ENCODE measurements at places on chromosomes 12 and 14.
A peak's percentile ranks its signal among the peaks of the same experiment; 100 is the strongest.

DNA sequence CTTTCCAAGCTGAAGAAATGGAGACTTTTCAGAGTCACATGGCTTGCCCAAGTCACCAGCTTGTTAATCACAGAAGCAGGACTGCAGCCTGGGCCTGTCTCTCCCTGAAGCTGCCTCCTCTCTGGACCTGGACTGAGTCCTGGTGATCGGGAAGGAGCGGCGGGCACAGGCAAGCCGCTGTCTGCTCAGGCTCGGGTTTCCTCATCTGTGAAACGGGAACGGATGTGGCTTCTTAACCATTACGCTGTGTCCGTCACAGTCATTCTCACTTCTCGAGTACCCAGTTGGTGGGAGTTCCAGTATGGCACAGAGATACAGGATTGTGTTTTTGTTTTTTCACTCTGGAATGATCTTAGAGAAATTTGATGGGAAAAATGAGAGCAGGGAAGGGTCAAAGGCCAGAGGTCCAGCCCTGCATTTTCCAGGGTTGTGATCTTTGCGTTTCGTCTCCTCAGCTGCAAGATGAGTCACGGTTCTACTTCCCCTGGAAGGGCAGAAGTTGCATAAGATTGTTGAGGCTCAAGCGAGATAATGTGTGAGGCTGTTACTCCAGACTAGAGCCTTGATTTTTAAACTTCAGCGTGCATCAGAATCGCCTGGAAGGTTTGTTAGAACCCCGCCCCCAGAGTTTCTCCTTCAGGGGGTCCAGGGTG, 7.6 kb upstream of the LRTM2 start:
- peak; percentile 65 for DNase-seq

- DNase-seq: peak; percentile 34
These were observed 66.7 kb downstream of the RESF1 start for GRCh38 chr12:32025906-32026305.

DNA sequence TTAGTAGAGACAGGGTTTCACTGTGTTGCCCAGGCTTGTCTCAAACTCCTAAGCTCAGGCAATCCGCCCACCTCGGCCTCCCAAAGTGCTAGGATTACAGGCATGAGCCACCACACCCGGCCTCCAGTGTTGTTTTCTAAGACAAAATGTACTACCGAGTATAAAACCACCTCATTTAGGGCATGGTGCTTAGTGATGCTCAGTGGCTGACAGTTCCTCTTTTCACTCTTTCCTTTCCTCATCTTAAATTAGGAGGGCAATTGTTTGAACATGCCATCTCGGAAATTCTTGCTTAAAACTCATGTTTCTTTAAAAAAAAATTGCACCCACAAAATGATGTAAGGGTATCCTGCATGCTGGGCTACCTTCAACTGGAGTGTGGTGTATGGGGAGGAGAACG, 89.0 kb downstream of the RFX4 start:
- DNase-seq: no peak

- no peak for DNase-seq
These were observed 329.8 kb downstream of the CACNA1C start for GRCh38 chr12:2382370-2383155.

DNA sequence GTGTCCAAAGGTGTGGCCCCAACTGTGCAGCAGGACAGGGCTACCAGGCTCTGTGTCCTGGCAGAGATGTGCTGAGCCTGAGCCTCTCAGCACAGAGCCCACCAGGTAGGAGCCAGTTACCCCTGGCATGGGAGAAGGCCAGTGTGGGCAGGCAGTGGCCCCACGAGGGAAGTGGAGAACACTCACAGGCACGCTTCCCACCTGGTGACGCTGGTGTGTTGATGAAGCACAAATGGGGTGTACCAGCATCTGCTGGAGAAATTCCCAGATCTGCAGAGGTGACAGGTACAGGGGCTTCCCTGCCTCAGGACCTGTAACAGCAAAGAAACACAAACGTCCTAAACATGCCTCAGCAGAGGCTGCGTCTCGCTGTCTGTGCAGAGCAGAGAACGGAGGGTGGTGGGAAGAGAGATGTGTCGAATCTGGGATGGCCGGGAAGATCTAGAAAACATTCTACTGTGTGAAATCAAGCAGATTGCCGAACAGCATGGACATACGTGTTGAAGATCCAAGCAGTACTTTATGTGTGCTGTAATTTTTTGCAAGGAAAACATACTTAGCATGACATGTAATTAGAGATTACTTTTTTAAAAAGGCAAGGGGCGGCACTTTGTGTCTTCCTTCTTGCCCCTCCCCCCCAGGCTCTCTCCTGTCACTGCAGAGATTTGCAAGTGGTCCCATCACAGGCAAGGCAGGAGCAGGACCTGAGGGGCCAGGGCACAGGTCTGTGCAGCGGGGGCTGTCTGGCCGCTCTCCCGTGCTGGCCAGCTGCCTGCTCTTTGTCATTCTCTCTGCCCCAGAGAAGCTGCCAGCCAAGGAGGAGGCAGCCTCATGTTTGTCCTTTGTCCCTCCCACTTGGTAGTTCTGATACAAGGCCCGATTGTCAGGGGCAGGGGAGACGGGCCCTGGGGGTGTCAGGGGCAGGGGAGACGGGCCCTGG, 17.3 kb downstream of the HIP1R start:
- DNase-seq: no peak

- DNase-seq: no peak
These were observed 16.6 kb upstream of the JDP2 start for GRCh38 chr14:75411214-75411540.

DNA sequence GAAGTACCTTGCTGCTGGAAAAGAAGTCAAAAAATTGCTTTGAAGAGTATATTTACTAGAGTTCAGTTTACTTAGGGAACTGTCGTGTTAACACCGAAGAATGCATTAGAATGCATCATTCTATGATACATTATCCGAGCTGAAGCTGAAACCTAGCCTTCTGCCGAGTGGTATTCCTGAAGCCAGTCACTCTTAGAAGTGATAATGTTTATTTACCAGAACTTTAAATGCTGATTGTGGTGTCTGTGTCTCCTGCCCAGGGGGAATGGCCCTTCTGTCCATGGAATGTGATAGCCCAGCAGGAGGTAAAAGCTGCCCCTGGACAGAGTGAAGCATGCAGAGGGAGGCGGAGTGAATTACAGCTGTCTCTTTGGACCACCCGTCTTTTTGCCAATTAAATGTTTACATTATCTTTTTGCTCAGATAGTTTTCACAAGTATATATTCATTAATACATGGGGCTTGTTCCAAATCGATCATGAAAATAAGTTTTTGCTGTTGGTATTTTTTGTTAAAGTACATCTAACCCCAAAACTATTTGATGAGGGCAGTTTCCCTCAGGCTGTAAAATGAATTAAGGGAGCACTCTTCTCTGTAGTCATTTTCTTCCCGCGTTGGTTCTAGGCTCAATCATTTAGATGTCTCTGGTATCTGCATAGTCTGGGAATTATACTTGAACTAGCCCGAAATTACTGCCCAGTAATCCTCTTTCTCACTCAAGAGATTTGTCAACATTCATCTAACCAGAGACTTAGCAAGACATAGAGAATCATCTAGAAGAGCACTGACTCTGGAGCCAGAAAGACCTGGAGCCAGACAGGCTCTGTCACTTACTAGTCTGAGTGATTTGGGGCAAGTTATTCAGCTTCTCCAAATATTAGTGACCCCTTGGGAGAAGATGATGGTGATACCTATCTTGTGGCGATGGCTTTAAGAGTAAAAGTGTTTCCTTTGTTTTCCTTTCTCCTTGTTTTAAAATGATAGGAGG, 147.6 kb downstream of the CRADD start:
- DNase-seq: no peak

GRCh38 chr12:100555722-100556121, 17.8 kb upstream of the GAS2L3 start:
- DNase-seq: no peak

- DNase-seq: no peak
These were observed 4.9 kb downstream of the PTGDR start for GRCh38 chr14:52272375-52272774.

GRCh38 chr12:10293151-10293550, 14.5 kb upstream of the KLRD1 start:
- DNase-seq: no peak

GRCh38 chr14:105465209-105466031, 9.2 kb upstream of the CRIP2 start:
- DNase-seq: no peak

DNA sequence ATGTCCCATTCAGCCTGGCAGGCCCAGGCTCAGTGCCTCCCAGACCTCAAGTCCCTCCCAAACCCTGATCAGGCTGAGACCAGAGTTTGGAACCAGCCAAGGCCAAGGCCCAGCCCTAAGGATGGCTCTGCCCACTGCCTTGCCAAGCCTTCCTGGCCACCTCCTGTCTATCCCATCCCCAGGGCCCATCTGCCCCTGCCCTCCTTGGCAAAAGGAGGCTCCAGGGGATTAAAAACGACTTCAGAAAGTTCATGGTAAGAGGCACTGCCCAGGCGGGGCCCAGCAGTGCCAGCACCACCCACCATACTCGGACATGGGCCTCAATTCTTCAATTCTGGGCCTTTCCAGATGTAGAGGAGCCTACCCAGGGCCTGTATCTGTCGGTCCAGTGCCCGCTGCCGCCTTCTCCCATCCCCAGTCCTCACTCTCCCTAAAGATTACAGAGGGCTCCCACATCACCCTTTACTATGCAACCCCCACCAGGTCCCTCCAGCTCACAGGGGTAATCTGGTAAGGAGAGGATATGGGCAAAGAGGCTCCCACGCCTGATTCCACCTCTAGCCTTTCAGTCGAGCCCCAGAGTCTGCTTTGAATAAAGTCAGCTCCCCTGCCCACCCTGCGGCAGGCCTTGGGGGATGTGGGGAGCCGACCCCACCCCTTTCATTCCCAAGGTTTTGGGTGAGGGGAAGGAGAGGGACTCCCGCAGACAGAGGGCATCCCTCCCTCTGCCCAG, 932 bp downstream of the ADCY6 start:
- DNase-seq: no peak

DNA sequence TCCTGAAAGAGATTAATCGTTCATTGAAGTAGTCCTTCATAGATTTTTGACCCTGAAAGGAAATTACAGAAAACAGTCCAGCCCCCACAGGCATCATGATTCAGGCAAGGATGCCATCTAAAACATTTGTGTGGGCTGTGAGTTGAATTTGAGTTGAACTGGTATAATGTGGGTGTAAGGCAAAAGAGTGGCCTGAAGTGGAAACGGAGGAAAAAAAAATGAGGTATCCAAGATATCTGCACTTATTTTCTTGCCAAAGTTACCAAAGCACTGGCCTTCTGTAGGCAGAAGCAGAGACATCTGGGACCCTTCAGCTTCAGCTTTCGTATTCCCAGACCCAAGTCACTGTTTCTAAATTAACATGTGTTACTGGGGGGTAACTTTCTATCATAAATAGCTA, 105.1 kb upstream of the DIO2 start:
- no peak for DNase-seq

- no peak for DNase-seq
These were observed 16.3 kb downstream of the DYNC1H1 start for GRCh38 chr14:101980700-101981099.

DNA sequence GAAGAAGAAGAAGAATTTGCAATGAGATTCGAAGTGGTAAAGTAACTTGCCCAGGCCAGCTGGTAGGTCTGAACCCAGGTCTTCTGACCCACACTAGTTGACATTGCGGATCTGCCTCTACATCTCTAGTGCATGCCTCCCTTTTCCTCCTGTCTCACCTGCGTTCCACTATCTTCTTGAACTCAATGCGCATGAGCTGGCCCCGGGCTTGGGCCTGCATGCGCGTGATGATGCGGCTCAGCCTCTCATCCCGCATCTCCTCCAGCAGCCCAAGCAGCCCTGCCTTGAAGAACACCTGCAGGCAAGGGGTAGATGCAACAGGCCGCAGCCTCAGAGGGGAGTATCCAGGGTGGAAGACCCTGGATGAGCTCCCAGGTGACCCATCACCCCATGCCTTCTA, 11.9 kb downstream of the MYH6 start:
- no peak for DNase-seq

GRCh38 chr14:42002141-42002540, 395.5 kb downstream of the LRFN5 start:
- no peak for DNase-seq

- no peak for DNase-seq
These were observed 1.9 kb downstream of the CACNA2D4 start for GRCh38 chr12:1916371-1917171.

DNA sequence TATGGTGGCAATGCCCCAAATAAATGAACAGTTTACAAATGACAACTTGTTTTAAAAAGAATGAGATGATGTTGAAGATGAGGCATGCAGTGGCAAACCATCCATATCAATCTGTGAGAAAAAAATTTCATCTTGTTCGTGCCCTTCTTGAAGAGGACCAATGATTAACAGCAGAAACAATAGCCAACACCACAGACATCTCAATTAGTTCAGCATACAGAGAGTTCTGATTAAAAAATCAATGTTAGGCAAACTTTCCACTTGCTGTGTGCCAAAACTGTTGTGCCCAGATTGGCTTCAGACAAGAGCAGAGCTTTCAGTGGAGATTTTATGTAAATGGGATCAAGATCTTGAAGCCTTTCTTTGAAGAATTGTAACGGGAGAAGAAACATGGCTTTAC, 329.9 kb downstream of the BMP4 start:
- DNase-seq: no peak

DNA sequence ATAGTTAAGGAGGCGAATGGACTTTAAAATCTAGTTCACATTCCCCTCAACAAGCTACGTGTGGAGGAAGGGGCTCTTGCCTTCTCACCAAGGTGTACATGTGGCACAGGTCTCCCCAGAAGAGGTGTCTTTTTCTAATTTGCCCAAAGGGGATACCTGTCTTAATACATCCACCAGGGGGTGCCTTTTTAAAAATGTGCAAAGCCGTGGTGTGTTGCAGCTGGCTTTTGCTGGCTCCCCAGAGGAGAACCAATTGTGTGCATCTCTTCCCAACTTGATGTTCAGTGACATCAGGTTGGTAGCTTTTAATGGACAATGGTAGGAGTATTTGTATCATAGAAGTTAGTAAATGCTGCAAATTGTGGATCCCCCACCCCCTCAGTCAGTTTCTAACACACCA, 33.8 kb downstream of the CREBL2 start:
- peak; percentile 19 for DNase-seq

DNA sequence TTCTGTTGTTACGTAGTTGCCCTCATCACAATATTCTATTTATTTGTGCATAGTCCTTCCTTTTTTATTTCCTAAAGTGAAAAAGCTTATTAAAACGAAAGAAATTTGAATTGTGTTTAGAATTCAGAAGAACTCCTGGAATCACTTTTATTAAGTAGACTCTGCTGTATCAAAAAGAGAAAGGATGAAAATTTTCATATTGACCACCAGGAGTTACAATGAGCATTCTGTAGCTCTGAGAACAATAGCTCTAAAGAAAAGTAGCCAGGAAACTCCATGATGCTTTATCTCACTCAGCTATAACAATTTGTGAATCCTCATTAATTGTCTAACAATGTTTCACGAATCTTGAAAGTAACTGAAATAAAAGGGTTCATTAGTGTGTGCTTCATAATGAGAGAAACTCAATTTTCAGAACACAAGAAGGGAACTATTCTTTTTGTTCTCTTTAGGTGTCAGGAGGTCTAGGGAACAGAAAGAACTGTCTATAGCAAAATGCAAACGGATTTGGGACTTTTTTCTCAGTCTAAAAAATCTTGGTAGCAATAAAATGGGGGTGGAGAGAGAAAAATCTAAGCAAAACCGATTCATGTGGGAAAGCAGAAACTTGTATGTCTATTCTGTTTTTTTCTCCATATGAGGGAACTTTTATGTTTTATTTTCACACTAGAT, 19.3 kb downstream of the ASCL1 start:
- DNase-seq: no peak

GRCh38 chr12:114163771-114164170, 197.6 kb upstream of the RBM19 start:
- DNase-seq: no peak

GRCh38 chr12:62963486-62964041, 28.6 kb upstream of the PPM1H start:
- no peak for DNase-seq

GRCh38 chr12:62516927-62517326, 50.3 kb downstream of the MON2 start:
- DNase-seq: no peak
